ENCODE measurements at places on chromosomes 16 and 17.

GRCh38 chr17:5527601-5528250, 41.4 kb downstream of the MIS12 start:
- no peak for DNase-seq

- DNase-seq = no peak
Observed at GRCh38 chr16:52727849-52728248, 180.9 kb upstream of the TOX3 start.

DNA sequence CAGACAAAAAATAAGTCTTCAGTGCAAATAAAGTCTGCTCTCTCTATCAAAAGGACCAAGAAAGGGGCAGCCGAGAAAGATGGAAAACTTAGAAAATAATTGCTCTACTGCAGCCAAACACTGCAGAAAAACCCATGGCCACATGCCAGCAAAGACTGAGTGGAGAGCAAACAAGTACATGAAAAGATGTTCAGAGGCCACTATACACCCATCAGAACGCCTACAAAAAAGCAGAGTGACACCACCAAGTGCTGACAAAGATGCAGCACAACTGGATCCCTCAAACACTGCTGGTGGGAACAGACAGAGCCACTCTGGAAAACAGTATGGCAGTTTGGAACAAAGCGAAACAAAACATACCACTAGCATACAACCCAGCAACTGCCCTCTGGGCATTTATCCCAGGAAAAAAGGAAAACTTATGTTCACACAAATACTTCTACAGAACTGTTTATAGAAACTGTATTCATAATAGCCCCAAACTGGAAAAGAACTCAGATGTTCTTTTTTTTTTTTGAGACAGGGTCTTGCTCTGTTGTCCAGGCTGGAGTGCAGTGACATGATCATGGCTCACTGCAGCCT, 36.7 kb downstream of the KIAA0753 start:
- DNase-seq = peak; percentile 49

DNA sequence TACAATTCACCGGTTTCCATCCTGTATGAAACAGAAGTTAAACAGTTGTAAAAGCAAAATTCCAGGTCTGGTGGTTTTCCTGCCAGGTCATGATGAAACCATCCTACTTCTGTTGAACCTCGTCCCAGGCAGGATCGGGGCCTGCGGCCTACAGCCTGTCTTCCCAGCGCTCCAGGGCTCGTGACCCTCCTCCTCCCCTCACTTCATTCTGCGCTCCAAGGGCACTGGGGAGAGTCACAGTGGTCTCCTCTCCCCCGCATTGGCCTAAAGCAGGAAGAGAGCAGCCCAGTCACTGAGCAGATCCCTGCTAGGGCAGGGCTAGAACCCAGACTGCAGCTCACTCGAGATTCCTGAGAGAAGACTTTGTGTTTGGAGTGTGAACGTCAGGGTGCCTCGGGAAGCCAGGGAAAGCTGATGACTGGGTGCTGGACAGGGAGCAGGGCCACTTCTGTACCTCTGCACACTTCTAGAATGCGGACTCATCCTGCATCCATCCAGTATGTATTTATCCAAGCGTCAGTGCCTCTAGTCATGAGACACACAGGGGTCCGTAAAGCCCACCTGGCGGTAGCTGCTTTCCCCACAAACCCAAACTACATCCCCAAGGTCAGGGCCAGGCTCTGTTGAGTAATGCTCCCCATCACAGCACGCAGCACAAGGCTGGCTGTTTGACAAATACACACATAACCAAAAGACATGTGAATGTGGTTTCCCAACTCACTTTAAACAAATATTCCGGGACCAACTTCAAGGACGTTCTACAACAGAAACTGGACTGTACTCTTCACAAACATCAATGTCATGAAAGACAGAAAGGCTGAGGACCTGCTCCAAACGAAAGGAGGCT, 1.7 kb upstream of the ITGAE start:
- DNase-seq = no peak

DNA sequence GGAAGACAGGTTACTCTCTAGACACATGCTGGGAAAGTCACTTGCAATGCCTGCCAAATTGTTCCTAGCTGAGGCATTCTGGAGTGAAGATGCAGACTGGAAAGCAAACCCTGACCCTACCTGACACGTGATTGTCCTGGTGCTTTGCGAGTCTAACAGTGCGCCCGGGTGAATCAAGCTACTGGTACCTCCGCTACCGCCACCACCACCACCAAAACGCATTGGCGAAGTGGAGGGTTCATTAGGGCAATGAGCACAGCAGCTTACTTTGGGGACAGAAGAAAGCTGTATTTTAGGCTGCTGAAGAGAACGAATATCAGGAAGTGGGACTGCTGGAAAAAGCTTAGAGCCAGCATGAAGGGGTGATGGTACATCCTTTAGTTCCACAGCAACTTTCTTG, 7.0 kb downstream of the MARF1 start:
- DNase-seq = no peak

GRCh38 chr17:28216528-28216927, 102.5 kb upstream of the TMEM97 start:
- no peak for DNase-seq

DNA sequence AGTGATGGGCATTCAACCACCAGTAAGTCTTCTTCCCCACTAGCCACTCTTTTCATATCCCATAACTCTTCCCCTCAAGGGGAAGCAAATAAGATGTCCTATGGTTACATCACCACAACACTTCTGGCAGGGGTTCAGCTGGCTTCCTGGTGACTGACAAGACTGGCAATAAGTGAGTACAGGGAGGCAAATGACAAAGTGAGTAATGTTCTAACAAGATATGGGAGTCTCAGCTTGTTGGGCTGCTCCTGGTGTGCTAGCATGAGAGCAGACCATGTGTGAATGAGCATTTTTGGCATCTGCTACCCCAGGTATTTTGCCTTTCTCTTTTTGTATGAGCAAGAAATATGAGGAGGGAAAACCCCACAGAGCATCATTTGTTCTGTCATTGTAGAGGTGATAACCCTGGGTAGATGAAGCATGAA, 9.9 kb downstream of the TMIGD1 start:
- DNase-seq = peak; percentile 66

DNA sequence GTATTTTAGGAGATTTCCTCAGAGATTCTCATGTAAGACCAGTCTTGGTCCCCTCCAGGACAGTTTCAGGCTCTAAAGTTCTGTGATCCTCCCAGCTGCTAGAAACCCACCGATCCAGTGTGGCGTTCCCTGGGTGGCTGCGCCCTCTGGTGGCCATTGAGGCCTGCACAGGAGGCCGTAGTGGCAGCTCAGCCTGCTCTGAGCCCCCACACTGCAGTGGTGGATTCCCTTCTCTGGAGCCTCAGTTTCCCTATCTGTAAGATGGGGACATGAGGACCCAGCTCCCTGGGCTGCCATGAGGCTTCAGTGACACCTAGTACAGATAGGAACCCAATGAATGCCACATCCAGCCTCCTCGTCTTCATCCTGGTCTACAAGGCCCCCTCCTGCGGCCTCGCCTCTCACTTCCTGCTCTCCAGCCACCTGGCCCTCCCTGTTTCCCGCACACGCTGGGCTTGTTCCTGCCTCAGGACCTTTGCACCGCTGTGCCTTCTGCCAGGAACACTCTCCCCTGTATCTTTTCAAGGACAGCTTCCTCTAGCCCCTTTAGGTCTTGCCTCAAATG, 16.5 kb downstream of the CCDC102A start:
- DNase-seq = peak; percentile 80

GRCh38 chr16:68250951-68251350, 5.8 kb downstream of the PLA2G15 start:
- DNase-seq = no peak

DNA sequence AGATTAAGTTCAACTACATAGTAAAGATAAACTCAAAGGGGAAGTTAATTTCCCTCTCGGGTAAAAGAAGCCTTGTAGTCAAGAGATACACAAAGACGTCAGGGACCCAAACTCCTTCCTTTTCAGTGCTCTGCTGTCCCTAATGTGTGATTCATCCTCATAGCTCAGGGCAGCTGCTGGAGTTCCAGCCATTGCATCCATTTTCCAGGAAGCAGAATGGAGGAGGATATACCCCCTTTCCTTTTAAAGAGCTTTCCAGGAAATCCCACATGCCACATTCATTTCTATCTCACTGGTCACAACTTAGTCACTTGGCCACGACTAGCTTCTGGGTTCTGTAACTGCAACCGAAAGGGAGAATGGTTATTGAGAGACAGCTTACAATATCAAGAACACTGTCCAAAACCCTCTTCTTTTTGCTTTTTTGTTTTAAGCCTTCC, 95.3 kb downstream of the SOCS1 start:
- no peak for DNase-seq

DNA sequence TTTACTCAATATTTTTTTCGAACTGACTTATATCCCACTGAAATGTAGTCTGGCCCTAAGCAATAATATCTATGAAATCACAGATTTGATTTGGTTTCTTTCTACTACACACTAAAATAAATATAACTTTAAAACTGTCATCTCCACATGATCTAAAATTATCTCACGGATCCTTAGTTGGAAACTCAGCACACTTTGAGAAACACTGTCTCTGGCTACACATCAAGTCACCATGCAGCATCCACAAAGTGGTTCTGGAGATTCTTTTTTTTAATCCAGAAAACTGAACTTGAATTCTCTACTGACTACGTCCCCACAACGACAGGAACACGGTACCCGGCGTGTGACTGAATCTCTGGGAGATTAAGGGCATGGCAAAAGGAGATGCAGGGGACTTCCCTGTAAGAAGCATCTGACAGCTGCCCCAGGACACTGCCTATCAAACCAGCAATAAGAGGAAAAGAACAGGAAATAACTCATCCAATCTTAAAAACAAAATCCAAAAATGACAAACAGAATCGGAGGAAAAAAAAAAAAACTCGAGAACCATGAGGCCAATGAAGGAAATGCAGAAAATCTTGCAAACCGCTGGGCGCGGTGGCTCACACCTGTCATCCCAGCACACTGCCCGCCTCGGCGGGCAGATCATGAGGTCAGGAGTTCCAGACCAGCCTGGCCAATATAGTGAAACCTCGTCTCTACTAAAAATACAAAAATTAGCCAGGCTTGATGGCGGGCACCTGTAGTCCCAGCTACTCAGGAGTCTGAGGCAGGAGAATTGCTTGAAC, 141.0 kb upstream of the RCVRN start:
- no peak for DNase-seq

- DNase-seq = no peak
Observed at GRCh38 chr16:75074920-75075687, 41.5 kb downstream of the LDHD start.

- DNase-seq = no peak
Observed at GRCh38 chr16:27670071-27670810, 120.3 kb downstream of the KATNIP start.

GRCh38 chr17:42287305-42287976, 857 bp upstream of the STAT5A start:
- DNase-seq = no peak

GRCh38 chr17:47275245-47275984, 21.8 kb downstream of the ITGB3 start:
- peak; percentile 7 for DNase-seq

GRCh38 chr17:40564883-40565768, at the start of gene CCR7:
CCR7 (minus strand) TSS chr17:40565472; CDS start chr17:40565409, 63 bp downstream.
- no peak for DNase-seq

DNA sequence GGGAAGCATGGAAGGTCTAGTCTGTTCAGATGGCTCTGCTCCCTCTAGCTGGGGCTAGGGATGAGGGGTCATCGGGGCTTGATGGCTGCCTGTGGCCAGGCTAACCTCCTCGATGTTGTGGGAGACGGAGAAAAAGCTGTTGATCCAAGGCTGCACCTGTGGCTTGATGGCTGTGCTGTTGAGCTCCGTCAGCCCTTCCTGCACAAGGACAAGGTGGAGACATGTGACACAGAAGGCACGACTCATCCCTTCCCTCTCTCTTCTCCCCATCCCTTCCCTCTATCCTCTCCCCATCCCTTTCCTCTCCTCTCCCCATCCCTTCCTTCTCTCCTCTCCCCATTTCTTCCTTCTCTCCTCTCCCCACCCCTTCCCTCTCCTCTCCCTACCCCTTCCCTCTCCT, 28.2 kb downstream of the FCSK start:
- DNase-seq = no peak

DNA sequence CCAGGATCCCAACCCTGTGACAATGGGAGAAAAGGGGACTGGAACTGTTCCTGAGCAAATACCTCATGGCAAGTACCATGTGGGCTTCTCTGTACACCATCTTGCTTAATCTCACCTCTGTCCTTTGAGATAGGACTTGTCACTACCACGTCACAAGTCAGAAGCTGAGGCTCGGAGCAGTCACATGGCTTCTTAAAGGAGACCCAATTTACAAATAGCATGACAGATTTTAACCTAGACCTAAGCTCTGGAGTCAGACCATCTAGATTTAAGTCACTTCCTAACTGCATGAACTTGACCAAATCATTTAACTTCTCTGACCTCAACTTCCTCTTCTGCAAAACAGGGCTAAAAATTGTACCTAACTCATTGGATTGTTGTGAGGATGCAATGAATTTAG, 36.0 kb upstream of the CCL1 start:
- no peak for DNase-seq

Measured in A673 (cell line).